A549 treated with GW870086 at 1 μM for 4 hours (cell line): ENCODE measurements at places on chromosomes 11 and 22. TPM values are rescaled to one million over a fixed set of nuclear protein-coding genes. Genes with fewer than 3 reads are reported as not detected.

The CRYBB2 gene
- total RNA-seq = not detected in 5 replicates

The SAA4 gene
- not detected in 5 replicates for total RNA-seq

The RIC3 gene
- 1.4 to 3.2 TPM (median 2.1 TPM) in 5 replicates for total RNA-seq

The NXPE2 gene
- not detected in 5 replicates for total RNA-seq

The ARHGEF17 gene
- total RNA-seq = 7.4 to 13.3 TPM (median 12.5 TPM) in 5 replicates
